Psoas muscle (tissue), 8 donors: ENCODE measurements at places on chromosomes 11 and 22. TPM values are rescaled to one million over a fixed set of nuclear protein-coding genes. Genes with fewer than 3 reads are reported as not detected.

The PKP3 gene
- polyA plus RNA-seq, result not detected

The HEPHL1 gene
- polyA plus RNA-seq, result not detected

- no peak for DNase-seq
These were observed 172.6 kb upstream of the CADM1 start for GRCh38 chr11:115676768-115677167.

DNA sequence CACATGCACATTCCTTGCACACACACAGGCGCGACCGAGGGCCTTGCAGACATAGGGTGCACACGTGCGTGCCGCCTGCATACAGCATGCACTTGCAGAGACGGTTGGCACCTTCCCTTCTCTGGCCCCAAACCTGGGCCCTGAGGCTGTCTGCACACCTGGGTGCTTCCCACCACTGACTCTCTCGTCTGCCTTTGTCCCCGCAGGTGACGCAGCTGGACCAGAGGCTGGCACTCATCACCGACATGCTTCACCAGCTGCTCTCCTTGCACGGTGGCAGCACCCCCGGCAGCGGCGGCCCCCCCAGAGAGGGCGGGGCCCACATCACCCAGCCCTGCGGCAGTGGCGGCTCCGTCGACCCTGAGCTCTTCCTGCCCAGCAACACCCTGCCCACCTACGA is 38.0 kb downstream of the CDKN1C start:
- DNase-seq, result no peak

DNA sequence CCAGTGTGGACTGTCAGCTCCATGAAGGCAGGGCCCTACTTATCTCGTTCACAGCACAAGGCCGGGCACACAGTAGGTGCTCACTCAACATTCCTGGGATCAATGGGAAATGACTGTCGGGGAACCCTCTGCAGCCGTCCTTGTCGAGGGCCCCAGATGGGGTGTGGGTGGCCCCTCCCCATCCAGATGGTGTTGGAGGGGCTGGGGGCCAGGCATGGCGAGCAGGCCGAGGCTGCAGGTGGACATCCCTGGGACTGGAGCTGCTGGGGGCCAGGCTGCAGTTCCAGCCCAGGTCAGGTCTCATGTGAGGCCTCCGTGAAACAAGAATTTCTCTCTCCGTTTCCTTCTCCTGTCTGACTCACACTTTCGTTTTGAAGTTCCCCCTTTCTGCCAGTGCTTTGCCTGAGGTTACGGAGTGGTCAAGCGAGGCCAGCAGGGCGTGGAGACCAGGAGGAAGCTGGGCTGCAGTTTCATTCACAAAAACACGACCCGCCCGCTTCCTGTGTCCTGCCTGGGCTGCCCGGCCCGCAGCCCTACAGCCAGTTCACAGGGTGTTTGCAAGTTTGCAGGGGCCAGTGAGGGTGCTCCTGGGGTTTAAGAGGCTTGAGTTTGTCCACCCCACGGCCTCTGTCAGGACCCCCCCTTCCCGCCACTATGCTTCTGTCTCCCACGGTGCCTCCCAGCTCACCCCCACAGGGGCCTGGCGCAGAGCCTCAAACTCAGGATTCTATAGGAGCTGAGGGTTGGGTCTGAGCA is 4.5 kb downstream of the MYEOV start:
- peak; percentile 87 for DNase-seq

DNA sequence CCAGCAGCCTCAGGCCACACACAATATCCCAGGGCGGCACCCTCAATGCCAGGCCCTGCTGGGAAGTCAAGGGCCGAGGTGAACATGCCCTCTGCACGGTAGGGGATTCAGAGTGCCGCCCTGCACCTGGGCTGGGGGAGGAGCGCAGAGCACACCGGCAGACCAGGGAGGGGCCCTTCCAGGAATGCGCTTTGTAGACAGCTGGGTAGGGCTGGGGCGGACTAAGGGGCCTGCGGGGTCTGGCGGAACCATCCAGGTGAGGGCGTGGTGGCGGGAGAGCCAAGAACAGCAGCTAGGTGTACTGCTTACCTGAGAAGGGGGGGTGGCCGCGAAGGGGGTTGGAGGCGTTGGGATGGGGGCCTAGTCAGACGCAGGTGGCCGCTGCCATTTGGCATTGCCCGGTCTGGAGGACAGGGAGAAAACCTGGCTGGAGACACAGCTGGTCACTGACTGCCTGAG is 26.0 kb downstream of the DUSP8 start:
- DNase-seq, result no peak

GRCh38 chr22:37564111-37564711 is 3.9 kb downstream of the CDC42EP1 start:
- DNase-seq, result no peak

- DNase-seq, result no peak
These were observed 262.2 kb downstream of the BRD1 start for GRCh38 chr22:49565516-49565855.

DNA sequence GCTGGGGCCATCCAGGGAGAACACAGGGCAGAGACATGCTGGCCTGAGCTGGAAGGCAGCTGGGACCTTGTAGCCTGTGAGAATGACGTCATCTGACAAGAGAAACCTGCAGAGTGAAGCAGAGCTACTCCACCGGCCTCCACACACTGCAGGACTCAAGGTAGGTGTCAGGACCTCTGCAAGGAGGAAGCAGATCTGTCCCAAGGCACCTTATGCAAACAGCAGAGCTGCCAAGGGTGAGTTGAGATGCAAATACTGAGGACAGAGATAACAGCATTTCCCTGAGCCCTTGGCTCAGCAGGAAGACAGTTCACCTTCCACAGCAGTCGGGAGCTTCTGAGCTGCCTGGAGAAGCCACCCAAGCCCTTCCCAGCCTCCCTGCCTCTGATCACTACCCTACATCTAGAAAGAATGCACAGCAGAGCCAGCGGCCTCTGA is 51.9 kb upstream of the IGSF9B start:
- no peak for DNase-seq
